ENCODE measurements at places on chromosomes 16 and 17.
A peak's percentile ranks its signal among the peaks of the same experiment; 100 is the strongest.

GRCh38 chr16:67790071-67790470, 16.3 kb downstream of the RANBP10 start:
- DNase-seq = no peak

- no peak for DNase-seq
These were observed 19.4 kb upstream of the ENDOV start for GRCh38 chr17:80395402-80396151.

GRCh38 chr17:72378414-72379390, 257.9 kb downstream of the SOX9 start:
- no peak for DNase-seq

DNA sequence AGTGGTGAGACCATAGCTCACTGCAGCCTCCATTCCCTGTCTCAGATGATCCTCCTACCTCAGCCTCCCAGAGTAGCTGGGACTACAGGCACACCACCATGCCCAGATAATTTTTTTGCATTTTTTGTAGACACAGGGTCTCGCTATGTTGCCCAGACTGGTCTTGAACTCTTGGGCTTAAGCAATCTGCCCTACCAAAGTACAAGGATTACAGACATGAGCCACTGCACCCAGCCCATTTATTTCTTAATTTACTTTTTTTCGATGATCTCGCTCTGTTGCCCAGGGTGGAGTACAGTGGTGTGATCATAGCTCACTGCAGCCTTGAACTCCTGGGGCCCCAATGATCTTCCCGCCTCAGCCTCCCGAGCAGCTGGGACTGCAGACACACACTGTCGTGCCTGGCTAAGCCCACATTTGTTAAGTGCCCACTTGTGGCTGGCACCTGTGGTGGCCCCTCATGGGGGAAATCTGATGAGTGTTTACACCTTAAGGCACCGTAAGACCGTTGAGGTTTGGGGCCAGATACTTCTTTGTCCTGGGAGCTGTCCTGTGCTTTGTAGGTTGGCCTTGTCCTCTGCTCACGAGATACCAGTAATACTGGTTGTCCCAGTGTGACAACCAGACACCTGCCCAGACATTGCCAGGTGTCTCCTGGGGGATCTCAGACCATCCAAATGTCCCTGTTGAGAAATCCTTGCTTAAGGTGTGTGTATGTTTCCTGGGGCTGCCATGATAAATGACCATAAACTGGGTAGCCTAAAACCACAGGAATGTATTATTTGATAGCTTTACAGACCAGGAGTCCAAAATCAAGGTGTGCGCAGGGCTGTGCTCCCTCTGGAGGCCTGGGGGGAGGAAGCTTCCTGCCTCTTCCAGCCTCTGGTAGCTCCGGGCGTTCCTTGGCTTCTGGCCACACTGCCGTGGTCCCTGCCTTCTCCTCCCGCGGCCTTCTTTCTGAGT, 141.4 kb upstream of the GSE1 start:
- DNase-seq = no peak

- DNase-seq = no peak
These were observed 12.7 kb downstream of the CLTC start for GRCh38 chr17:59632398-59632797.

GRCh38 chr17:47304186-47304585, 19.6 kb upstream of the EFCAB13 start:
- peak; percentile 72 for DNase-seq

DNA sequence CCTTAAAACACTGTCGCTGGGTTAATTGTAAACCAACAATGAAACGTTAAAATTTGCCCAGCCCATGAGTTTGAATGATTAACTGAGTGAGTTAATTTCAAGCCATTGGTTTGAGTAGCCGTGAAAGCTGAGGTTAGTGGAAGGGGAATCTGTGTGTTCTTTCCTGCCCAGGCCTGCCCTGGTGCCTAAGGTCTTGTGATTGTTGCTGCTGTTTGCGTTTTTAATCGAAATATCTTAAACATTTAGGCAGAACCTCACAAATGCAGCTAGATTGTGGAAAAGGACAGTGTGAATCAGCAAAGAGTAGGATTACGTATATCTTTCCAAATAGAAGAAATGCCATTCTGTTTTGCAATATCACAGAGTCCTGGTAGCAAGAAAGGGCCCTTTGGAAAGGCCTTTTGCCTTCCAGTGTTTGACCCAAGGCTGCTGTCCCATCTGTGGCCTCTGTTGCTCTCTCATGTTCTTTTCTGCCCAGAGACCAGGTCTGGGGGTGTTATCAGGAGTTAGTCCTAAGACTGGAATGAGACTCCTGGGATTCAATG, 113.8 kb downstream of the MSI2 start:
- peak; percentile 76 for DNase-seq

- no peak for DNase-seq
These were observed 3.9 kb upstream of the TRPV1 start for GRCh38 chr17:3613124-3613523.

DNA sequence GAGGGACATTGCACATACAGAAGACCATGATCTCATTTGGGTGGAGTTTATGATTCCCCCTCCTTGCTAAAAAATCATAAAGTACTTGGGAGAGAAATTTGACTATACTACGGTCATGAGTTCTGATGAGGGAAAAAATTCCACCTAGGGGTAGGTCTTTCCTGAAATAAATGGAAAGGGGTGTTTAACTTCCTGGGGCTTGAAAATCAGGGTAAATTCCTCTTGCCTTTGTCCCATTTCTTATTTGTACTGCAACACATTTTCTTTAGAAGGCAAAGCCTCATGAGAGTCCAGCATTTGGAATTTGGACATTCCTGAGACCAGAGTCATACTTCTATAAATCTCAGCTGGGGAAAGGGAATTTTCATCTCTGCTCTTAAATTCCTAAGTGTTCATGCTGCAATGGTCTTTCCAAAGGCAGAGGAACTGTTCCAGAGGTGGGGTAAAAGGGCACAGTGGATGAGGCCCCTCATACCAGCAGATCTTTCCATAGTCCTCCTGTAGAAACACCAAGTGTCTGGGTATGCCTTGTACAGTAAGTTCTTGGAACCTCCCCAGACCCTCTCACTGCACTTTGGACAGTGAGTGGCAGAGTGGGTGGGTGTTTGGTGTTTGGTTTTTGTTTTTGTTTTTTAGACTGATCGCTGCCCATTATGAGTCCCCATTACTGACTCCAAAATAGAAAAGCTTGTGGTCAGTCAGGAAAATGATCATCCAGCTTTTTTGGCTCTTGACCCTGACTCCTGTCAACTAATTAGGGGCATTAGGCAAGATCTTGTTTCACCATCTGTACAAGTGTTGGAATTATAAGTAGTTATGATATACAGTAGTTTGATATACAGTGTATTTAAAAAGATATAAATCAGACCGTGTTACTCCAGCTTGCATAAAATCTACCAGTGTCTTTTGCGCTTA, 6.0 kb downstream of the LYRM1 start:
- DNase-seq = peak; percentile 94

DNA sequence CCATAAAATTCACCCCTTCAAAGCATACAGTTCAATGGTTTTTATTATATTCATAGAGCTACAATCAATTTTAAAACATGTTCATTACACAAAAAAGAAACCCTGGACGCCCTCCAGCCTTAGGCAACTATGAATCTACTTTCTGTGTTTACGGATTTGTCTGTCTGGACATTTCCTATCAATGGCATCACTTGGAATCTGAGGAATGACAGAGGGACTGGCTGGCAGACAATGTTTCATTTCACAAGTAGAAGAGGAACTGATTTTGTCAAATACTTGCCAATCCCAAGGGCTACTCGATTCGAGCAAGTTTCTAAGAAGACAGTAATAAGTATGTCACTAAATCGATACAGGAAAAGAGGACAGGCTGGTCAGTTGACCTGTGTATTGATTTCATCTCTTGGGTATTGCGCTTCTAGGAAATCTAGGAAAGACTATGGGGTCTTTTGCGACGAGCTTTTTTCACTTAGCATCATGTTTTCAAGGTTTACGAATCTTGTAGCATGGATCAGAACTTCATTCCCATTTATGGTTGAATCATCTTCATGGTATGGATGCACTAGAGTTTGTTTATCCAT, 56.6 kb downstream of the RGS9 start:
- no peak for DNase-seq

GRCh38 chr16:53911513-53911912, 207.6 kb downstream of the FTO start:
- peak; percentile 91 for DNase-seq

DNA sequence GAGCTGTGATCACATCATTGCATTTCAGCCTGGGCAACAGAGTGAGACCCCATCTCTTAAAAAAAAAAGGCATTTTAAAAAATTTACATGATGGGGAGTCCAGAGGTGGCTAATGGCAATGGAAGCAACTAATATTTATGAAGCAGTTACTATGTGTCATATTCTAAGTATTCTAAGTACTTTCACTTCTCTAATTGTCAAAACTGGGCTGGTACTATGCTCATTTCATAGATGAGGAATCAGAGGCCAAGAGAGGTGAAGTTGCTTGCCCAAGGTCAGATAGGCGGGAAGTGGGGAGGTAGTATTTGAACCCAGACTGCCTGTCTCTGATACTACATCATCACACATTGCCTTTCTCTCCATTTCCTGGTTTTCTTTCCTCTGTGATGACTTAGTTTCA, 50.7 kb downstream of the SLC5A11 start:
- DNase-seq = no peak

GRCh38 chr16:89219365-89219764, 1.9 kb downstream of the ZNF778 start:
- no peak for DNase-seq

DNA sequence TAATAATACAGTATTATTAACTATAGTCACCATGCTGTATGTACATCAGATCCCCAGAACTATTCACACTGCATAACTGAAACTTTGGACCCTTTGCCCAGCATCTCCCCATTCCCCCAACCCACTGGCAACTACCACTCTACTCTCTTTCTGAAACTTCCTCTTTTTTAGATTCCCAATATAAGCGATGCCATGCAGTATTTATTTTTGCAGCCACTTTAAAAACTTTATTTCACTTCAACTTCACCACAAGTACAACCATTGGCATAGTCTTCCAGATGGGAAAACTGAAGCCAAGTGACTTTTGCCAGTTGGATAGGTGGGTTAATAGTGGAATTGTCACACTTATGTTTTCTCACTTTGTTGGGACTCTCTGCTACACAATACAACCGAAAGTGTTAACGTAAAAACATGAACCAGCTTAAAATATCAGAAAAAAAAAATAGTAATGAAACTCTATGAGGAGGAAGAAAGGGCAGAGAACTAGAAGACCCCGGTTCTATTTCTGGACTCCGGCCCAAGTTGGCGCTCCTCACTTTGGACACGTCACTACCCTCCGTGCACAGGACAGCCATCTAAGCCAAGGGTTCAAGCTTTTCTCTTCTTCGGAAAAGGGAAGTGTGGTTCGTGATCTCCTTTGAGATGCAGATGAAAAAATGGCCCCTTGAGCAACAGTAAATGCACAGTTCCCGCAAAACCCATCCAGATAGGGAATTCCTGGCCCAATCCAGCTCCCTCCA, 743 bp downstream of the SHCBP1 start:
- DNase-seq = no peak

DNA sequence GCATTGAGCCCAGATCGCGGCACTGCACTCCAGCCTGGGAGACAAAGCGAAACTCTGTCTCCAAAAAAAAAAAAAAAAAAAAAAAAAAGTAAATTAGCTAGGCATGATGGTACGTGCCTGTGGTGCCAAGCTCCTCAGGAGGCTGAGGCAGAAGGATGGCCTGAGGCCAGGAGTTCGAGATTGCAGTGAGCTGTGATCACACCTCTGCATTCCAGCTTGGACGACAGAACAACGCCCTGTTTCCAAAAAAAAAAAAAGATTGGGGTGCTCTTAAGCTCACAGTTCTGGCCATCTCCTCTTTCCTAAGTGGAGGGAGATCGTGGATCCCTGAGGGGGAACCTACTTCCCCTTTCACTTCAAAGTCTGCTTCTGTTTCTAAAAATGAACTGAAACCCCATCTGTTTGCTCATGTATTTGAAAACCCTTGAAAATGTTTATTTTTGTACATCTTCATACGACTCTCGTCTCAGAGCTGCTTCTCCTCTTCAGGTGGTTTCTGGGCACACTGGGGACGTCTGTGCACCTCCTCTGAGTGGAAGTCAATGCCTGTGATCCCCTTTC, 138.8 kb downstream of the PRKCA start:
- DNase-seq = no peak

DNA sequence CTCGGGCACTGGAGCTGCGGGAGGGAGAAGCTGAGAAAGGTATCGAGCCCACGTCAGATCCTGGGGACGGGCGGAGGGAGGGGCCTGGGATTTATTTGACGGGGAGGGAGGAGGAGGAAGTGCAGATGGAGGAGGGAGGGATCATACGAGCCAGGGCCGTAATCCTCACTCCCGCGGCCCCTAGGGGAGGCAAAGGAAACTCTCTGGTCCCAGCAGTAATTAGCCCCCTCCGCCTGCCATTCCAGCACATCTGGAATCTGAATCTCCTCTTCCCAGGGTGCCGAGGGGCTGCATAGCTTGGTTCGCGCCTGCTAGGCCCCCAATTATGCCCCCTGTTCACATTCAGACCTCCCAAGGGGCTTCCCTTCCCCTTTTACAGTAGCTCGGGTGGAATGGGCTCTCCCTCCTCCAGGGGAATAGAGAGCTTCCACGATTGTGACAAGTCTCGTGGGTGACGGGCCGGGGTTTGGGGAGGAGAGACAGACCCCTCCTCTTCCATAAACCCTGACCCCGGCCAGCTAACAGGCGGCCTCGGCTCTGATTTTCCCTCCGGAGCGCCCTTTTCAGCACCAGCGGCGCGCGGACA, at the start of gene SEZ6L2:
Gene SEZ6L2, minus strand, starts transcription at position 35 of the 586 bp plus-strand sequence. CDS start 531 bp downstream, outside the sequence.
- peak; percentile 76 for DNase-seq

DNA sequence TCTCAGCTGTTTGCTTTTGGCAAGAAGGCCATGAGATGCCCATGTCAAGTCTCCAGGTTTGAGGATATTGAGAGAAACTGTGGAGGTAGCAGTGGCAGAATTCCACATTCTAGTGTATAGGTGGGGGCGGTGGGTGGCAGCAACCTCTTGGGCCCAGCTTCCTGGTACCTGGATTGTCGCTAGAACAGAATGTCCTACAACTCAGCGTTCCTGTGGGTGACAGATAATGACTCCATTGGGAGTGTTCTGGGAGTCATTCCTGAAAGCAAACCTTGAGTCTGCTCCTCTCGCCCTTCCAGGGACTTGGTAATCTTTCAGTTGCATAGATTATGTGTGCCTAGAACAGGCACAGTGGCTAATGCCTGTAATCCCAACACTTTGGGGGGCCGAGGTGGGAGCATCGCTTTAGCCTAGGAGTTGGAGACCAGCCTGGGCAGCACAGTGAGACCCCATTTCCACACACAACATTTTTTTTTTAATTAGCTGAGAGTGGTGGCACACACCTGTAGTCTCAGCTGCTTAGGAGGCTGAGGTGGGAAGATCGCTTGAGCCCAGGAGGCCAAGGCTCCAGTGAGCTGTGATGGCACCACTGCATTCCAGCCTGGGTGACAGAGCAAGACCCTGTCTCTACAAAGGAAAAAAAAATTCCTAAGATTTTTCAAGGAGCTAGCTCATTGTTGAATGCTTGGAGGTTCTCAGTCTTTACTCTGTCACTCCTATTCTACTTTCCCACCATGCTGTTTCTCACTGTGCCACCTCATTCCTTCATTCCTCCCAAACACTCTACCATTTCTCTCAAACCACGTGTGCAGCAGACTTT, 37.9 kb upstream of the METTL16 start:
- no peak for DNase-seq
